ENCODE measurements at places on chromosomes 4 and X.

DNA sequence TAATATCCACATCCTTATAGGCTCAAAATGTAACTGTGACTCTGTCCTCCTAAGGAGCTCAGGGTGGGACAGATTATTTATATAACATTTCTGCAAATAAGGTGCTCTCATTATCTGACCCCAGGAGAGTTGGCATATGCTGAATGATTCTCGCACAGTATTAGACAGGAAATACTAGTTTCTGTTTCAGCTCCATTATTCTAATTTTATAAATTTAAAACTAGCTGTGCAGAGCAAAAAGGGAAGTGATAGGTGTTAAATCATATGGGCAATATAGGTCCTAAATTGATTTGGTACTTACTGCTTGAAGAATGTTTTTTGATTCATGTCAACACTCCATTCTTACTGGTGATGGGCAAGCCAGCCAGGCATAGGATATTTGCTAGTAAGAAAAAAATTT, 141.5 kb downstream of the GLRA2 start:
- no peak for DNase-seq

DNA sequence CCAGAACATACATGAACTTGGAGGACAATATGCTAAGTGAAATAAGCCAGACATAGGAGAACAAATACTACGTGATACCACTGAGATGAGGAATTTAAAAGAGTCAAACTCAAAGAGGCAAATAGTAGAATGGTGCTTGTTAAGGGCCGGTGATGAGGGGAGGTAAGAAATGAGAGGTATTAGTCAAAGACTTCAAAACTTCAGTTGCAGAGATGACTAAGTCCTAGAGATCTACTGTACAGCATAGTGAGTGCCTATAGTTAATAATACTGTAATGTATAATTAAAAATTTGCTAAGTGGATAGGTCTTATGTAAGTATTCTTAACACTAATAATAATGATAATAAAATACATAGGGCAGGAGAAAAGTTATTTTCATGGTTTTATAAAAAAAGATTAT, 126.9 kb upstream of the VEGFC start:
- no peak for DNase-seq

DNA sequence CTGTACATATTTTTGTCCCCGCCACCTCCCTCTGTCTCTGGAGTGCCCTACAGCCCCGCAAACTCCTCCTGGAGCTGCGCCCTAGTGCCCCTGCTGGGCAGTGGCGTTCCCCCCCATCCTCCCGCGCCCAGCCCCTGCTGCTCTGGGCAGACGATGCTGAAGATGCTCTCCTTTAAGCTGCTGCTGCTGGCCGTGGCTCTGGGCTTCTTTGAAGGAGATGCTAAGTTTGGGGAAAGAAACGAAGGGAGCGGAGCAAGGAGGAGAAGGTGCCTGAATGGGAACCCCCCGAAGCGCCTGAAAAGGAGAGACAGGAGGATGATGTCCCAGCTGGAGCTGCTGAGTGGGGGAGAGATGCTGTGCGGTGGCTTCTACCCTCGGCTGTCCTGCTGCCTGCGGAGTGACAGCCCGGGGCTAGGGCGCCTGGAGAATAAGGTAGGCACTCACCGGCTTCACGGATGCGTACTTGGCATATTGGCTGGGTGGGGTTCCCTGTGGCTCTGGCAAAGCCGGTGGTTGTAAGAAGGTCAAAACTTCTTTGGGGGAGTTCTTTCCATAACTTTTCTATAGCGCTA, 653 bp downstream of the HHIP start:
- peak; percentile 27 for DNase-seq

DNA sequence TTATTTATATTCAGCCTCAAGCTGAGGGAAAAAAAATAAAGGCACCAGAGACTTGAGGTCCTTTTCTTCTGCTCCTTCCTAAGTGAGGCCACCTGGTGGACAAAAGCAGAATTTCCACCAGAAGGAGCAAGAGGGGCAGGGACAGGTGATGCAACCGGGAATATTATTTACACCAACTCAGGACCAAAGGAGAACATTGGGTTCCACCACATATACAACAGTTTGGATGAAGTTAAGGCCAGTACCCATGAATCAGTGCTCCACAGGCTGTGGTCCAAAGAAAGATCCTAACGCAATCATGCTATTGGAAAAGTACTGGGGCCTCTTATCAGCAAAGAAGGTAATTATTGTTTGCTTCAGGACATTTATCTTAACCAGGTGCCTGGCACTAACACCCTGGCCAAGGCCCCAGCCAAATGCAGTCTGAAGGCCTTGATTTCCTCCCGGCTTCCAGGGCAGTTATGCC, 57.4 kb downstream of the TSC22D3 start:
- DNase-seq, result no peak

DNA sequence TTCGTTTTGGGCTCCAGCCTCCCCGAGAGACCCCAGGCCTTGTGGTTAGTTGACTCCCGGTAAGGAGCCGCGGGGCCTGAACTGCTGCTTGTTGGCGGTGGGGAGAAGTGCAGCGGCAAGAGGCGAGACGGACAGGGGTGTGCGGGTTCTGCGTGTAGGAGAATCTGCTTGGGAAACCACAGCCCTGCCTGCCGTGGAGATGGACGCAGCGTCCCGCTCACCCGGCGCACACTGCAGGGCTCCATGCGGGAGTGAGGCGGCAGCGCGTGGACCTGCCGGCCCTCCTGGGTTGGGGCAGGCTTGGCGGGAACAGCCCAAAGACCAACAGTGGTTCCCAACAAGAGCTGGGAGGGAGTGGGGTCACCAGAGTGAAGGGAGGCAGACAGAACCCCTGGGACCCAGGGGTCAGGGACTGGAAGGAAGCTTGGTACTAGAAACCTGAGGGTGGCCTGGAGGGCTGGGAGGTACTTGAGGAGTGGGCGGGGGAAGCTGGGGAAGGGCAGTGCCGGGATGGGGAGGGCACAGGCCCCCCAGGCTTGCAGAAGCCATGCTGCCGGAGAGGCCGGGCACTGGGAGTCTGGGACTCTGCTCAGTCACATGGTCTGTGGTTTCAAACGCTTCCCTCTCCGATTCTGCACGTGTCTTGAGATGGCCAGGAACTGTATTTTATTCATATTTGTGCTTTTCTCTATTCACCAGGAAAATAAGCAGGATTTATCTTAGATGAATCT, 70.8 kb downstream of the RGS12 start:
- no peak for DNase-seq

GRCh38 chrX:136710325-136710951, 62.5 kb downstream of the CD40LG start:
- no peak for DNase-seq

DNA sequence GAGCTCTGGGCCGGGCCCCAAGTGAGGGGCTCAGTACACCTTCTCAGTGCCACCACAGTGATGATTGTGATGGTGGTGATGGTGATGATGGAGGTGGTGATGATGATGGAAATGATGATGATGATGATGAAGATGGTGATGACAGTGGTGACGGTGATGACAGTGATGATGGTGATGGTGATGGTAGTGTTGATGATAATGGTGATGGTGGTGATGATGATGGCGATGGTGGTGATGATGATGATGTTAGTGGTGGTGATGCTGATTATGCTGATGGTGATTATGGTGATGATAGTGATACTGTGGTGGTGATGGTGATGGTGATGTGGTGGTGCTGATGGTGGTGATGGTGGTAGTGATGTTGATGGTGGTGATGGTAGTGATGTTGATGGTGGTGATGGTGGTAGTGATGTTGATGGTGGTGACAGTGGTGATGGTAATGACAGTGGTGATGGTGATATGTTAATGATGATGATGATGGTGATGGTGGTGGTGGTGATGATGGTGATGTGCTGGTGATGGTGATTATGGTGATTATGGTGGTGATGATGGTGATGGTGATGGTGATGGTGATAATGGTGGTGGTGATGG, 29.9 kb downstream of the HMX1 start:
- no peak for DNase-seq

Data from posterior cingulate gyrus (tissue), 11 donors.